Activated naive CD4-positive, alpha-beta T cell treated with anti-CD3 and anti-CD28 coated beads, Interleukin-2, amount 50 U/mL, for 16 hours (primary cell): ENCODE measurements at places on chromosomes 4 and X.

DNA sequence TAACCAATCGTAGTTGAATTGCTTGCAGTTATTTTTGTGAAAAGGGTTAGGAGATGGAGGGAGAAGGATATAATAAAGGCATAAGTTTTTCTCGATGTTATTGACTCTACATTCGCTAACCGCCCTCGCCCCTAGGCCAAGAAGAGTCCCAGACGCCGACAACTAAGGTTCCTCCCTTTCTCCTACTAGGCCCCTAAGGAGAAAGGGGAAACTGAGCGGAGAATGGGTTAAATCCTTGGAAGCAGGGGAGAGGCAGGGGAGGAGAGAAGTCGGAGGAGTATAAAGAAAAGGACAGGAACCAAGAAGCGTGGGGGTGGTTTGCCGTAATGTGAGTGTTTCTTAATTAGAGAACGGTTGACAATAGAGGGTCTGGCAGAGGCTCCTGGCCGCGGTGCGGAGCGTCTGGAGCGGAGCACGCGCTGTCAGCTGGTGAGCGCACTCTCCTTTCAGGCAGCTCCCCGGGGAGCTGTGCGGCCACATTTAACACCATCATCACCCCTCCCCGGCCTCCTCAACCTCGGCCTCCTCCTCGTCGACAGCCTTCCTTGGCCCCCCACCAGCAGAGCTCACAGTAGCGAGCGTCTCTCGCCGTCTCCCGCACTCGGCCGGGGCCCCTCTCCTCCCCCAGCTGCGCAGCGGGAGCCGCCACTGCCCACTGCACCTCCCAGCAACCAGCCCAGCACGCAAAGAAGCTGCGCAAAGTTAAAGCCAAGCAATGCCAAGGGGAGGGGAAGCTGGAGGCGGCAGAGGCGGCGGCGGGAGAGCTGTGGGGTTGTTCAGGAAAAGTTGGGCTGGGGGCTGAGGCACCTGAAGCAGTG is 5.9 kb downstream of the ATOH1 start:
- no peak for DNase-seq

GRCh38 chrX:11960031-11960430 is 178.2 kb upstream of the FRMPD4 start:
- DNase-seq = no peak

DNA sequence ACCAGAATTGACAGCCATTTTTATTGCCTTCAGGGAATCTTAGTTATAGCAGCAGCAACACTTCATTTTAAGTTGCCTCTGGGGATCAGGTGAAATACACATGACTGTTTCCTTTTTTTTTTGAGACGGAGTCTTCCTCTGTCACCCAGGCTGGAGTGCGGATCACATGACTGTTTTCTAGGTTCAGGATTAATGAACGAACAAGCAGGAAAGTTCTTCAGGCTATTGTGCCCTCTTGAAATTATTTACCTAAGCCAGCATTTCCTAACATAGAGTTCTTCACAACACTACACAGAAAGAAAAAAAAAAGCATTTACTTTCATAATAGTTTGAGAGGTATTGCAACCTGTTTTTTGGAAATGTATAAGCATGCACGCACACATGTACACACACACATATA is 2032.8 kb downstream of the PCDH7 start:
- no peak for DNase-seq

GRCh38 chr4:77159806-77160205 is 2.8 kb downstream of the CCNG2 start:
- no peak for DNase-seq

DNA sequence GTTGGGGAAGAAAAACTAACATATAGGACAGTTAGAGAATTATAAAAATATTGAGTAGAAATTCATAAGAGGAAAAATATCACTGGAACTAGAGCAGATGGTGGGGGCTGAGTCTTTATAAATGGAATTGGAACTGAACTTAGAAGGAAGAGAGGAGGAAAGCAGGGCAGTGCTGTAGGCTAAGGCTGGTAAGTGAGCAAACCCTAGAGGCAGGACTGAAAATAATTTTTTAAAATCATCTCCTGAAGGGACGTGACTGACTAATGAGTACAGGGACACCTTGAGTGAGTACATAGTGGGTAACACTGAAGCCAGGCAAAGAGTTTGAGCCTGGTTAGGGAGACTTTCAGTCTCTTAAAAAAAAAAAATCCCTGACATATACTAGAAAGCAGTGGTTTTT is 63.3 kb downstream of the GALNT7 start:
- DNase-seq = no peak

- no peak for DNase-seq
Observed at GRCh38 chrX:41716222-41716621, 7.8 kb upstream of the GPR82 start.

GRCh38 chrX:154724993-154725756 is 25.7 kb downstream of the GAB3 start:
- DNase-seq = no peak

- no peak for DNase-seq
Observed at GRCh38 chr4:42277291-42277690, 120.0 kb upstream of the SHISA3 start.

DNA sequence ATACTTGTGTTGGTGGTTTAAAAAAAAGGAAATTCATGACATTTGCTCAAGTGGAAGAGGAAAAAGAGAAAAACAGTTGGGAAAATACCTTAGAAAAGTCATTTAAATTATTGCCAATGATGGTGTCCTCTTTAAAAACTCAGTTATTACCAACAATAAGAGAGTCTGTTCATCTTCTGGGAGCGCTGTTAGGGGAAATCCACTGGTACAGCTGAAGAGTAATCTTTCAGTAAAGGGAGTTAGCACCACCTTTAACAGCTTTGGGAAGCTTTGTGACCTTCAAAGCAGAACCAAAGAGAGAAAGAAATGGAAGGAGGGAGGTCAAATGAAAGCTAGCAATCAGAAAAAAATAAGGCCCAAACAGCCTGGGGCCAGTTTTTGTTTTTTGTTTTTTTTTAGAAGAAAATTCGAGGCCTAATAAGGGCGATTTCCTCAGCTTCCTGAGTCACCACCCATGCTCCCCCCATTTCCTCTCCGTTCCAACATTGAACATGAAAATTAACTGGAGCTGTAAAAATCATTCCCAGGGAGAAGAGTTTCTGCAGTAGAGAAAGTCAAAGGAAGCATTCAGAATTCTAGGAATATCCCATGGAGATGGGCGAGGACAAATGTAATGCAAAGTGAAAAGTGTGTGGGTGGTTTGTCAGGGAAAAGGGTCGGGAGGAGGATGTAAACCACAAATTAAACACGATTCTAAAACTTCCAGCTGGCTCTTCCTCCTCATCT is 115.1 kb downstream of the SH3KBP1 start:
- DNase-seq = no peak

DNA sequence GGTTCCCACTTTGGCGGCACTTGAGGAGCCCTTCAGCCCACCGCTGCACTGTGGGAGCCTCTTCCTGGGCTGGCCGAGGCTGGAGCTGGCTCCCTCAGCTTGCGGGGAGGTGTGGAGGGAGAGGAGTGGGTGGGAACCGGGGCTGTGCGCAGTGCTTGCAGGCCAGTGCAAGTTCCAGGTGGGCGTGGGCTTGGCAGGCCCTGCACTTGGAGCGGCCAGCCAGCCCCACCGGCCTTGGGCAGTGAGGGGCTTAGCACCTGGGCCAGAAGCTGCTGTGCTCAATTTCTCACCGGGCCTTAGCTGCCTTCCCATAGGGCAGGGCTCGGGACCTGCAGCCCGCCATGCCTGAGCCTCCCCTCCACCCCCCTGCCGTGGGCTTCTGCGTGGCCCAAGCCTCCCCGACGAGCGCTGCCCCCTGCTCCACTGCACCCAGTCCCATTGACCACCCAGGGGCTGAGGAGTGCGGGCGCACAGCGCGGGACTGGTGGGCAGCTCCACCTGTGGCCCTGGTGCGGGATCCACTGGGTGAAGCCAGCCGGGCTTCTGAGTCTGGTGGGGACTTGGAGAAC is 474.3 kb downstream of the MID1IP1 start:
- no peak for DNase-seq

DNA sequence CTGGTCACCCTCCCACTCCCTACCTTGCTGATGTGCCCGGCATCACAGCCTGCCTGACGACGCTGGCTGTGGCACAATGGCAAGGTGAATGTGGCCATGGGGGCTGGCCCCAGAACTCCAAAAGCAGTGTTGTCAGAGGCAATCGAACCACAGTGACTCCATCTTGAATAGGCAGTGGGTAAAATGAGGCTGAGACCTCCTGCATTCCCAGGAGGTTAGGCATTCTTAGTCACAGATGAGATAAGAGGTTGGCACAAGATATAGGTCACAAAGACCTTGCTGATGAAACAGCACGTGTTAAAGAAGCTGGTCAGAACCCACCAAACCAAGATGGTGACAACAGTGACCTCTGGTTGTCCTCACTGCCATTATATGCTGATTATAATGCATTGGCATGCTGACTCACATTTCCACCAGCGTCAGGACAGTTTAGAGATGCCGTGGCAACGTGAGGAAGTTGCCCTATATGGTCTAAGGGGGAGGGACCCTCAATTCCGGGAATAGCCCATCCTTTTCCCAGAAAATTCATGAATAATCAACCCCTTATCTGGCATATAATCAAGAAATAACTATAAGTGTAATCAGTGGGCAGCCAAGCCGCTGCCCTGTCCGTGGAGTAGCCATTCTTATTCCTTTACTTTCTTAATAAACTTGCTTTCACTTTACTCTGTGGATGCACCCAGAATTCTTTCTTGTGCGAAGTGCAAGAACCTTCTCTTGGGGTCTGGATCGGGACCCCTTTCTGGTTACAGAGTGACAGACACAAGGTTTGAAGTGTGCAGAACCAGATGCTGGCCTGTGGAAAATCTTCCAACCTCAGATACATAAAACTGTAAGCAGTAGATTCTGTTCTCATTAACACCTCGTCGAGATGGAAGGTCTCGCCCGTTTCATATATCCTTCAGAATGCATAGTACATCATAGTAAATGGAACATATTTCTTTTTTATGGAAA is 26.8 kb upstream of the CLDN24 start:
- no peak for DNase-seq

DNA sequence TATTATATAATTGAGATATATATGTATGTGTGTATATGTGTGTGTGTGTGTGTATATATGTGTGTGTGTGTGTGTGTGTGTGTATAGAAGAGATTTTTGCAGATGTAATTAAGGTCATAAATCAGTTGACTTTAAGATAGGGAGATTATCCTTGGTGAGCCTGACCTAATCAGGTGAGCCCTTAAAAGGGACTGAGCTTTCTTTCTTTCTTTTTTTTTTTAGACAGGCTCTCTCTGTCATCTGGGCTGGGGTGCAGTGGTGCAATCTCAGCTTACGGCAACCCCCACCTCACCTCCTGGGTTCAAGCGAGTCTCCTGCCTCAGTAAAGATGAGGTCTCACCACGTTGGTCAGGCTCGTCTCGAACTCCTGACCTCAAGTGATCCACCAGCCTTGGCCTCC is 155.1 kb upstream of the RASGEF1B start:
- DNase-seq = no peak

GRCh38 chr4:137961051-137961438 is 281.1 kb downstream of the SLC7A11 start:
- no peak for DNase-seq

GRCh38 chrX:152865232-152865920 is 32.5 kb upstream of the ZNF185 start:
- no peak for DNase-seq

- DNase-seq = no peak
Observed at GRCh38 chr4:2497931-2498330, 29.0 kb downstream of the RNF4 start.

- DNase-seq = no peak
Observed at GRCh38 chrX:77436271-77436670, 10.9 kb upstream of the FGF16 start.

DNA sequence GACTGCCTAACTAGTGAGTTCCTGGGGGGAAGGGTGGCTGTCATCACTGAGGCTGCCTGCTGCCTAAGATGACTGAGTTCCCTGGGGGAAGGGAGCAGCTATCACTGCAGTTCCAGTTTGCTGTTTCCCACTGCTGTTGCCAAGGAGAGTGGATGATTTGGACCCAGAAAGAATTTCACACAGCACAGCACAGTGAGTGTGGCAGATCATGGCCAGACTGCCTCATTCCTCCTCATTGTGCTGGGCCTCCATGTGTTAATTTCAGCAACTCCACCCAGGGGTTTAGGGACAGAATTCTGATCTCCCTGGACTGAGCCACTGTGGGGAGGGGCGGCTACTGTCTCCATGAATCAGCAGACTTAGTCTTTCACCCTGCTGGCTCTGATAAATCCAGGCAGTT is 125.0 kb downstream of the TEX13C start:
- no peak for DNase-seq

DNA sequence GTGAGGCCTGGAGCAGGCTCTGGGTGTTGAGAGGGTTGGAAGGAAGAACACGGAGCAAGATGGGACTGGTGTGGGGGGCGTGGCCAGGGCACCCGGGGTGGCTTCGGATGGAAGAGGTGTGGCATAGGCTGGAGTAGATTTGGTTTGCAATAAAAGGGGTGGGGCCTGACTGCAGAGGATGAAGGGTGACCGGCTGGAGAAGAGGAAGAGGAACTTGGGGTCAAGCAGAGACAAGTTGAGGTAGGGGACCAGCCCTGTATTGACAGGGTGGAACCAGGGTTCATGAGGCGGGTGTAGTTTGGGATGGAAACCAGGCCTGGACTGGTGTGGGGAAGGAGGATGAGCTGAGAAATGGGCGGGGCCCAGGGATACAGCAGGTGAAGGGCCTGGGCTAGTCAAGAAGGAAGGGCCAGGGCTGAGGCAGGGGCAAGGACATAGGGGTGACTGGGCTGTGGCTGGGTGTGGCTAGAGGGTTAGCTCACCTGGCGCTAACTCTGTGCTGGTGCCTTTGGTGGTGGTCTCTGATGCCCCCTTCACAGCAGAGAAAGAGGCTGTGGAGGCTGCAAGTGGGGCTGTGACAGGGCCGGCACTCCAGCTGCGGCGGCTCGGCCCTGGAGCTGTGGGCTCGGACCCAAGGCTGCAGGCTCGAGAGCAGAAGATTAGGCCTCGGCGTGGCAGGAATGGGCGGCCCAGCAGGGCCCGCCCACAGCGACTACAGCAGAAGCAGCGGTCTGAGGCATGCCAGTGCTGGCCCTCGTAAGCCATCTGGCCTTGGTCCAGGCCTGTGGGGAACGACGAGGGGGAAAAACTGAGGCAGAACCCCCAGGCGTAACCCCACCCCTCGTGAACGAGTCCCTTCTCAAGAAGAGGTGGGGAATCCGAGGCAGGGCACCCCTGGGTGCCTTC is 5.0 kb downstream of the PLP2 start:
- no peak for DNase-seq

DNA sequence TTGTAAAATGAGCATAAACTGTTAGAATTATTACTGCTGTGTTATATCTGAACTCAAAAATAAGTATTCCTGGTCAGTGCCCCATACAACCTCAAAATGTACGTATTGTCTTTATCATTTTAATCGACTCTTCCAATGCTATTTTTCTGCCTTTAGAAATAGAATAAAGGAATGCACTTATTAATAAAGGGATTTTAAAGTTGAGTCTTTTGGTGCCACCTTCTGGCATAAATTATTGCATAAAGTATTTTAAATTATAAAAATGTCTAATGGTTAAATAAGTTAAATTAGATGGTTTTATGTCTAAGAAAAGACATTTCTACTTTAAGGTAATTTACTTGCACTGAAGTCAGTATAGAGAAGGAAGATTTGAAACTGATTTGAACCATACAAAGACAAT is 424.0 kb upstream of the NDST4 start:
- no peak for DNase-seq

GRCh38 chr4:182144626-182145333 is 98.4 kb upstream of the TENM3 start:
- DNase-seq = no peak
